ENCODE measurements at places on chromosomes 2 and 18.

- DNase-seq: no peak
Measured at GRCh38 chr18:75912829-75913228, 485.3 kb upstream of the SMIM21 start.

DNA sequence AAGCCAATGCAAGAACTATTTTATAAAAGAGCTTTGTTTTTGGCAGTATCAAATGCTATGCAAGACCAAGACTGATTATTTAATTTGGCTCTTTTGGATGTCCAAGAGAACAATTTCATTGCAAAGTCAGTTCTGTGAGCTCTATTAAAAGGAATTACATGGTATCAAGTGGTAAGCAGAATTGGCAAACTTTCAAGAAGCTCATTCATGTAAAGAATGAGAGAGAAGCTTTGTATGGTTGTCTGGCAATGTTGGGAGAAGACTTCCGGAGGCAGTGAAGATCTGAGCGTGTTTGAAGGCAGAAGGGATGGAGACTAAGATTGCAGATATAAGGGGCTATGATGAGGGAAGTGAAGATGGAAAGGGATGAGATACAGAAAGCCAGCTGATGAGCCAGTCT lies 49.6 kb downstream of the CPS1 start:
- no peak for DNase-seq

DNA sequence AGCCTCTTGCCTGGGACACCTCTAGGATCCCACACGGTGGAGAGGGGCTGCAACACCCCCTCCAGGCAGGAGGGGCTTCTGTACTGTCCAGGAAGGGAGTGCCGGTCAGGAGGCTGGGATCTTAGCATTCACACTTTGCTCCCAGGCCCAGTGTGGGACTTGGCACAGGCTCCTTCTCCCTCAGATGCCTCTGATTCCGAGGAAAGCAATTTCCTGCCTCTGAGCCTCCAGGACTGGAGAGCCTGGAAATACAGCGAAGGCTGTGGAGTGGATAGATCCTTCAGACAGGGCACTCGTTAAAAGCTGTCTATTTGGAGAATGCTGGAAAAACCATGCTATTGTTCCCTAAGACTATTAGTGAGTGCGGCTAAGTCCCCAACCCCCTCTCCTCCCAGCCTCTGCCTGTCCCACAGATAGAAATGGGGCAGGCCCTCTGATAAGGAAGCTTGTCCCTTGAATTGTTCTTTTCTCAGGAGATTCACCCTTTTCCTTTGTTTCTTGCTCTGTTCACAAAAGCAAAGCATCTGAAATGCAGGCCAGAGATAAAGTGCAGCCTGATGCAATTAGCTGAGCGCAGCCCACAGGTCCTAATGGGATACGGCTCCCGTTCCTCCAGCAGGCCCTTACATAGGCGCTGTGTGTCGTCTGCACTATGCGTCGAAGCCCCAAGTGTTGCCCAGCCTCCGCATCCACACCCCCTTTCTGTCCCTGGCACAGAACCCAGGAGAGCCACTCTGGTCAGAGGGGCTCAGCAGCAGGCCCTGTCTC lies 252.2 kb downstream of the KLHL29 start:
- no peak for DNase-seq

DNA sequence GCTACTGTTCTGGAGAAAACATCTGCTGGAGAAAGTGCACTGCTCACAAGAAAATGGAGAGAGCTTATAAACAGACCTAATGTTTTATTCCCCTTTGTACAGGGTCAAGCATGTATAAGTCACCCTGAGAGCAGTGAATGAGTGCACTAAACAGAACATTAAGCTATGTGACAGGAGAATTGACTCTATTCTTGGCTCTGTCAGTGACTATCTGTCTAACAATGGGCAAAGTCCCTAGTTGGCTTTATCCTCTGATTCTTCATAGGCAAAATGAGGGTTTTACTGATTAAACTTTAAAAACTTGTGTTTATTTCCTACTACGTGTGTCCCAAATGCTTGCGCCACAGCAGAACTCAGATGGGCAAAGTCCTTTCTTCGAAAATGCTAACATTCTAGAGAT lies 655.1 kb upstream of the SLC39A10 start:
- DNase-seq: no peak

- DNase-seq: no peak
Measured at GRCh38 chr2:9807555-9808305, 35.5 kb upstream of the TAF1B start.

- DNase-seq: no peak
Measured at GRCh38 chr18:8858888-8859511, 153.6 kb downstream of the MTCL1 start.

- DNase-seq: no peak
Measured at GRCh38 chr2:98334439-98335078, 11.7 kb upstream of the CNGA3 start.

- no peak for DNase-seq
Measured at GRCh38 chr2:191946471-191947182, 99.7 kb upstream of the CAVIN2 start.

DNA sequence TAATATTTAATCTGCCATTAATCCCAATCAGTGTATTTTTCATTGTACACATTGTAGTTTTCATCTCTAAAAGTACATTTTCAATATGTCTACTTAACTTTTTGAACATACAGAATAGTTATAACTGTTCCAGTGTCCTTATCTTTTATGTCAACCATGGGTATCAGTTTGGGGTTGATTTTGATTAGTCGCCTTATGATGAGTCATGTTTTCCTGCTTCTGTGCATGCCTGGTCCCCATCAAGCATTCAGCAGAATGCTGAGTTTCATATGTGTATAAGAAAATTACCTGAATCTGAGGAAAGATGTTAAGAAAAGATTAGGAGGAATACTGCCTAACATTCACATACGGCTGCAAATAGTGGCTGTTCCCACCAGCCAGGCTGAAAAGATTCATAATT lies 17.7 kb downstream of the SPDYA start:
- no peak for DNase-seq

DNA sequence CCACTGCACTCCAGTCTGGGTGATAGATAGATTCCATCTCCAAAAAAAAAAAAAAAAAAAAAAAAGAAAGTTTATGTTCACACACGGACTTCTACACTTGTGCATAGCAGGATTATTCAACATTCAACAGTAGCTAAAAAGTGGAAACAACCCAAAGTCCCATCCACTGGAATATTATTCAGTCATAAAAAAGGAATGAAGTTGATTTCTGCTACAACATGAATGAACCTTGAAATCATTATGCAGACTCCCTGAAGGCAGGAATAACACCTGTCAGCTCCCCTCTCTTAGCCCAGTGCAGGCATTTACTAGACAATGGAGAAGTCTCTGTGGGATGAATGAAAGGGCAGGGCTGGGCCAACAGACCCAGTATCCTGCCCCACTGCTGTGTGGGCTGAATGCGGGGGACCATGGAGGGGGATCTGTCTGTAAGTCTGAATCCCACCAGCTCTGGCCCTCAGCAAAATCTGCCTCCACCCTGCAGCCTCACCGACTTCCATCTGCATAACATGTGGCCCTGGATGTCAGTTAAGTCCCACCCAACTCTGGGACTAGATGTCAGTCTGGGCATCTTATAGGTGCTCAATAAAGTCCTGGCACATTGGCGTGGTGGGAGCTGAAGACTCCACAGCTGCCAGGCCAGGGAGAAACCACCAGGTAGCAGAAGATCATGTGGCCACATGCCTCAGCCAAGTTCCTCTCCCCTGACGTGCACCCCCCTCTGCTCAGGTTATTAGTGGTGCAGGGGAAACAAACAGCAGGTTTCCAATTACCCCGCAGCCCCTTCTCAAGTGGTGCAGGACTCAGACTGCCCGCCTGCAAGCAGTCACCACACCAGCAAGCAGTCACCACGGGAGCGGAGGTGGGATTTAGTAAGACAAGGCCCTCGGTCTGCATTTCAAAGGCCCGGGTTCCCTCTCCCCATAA lies 8.9 kb downstream of the ZFP36L2 start:
- DNase-seq: no peak

- no peak for DNase-seq
Measured at GRCh38 chr2:102061962-102062795, 70.4 kb downstream of the IL1R2 start.

DNA sequence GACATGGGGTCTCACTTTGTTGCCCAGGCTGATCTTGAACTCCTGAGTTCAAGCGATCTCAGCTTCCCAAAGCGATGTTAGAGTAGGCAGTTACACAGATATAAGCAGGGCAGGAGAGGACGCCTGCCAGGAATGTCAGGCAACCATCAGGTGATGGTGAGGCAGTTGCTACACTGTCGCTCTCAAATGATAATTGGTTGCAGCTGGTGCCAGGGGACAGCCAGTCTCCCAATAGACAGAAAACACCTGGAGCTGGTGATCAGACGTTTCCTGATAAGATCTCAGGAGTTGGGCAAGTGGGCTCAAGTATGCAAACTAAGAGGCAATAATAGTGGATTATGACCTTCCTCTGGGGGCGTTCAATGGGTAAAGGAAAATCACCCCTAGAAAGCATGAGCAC lies 163.1 kb upstream of the RGPD4 start:
- DNase-seq: no peak

- DNase-seq: no peak
Measured at GRCh38 chr2:32290000-32290339, 12.3 kb downstream of the YIPF4 start.

DNA sequence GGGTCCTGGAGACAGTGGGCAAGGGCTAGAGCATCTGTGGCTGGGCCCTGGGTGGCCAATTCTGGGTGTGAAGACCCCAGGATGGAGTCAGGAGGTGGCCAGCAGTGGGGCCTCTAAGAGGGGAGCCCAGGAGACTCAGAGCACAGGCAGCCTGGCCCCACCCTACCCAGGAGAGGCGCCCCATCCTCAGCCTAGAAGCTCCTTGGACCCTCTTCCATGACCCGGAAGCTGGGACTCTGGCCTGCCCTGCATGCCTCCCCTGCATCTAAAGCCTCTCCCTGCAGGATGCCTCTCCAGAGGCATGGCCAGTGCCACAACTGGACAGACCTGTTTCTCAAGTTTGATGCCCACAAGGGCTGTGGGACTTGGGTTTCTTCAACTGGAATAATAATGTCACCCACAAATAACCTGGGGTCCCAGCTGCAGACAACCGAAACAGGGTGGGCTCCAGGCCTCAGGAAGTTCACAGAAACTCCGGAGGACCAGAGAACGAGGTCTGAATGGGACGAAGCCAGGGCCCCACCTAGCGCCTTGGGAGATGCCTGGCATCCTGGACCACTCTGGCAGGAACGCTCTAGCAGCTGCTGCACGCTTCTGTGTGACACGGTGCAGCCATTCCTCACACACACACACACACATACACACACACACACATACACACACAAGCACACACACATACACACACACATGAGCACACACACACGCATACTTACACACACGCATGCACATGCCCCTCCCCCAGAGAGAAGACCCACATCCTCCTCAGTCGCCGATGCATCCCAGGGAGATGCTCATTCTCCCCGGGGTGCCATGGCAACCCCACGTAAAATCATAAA lies 16.4 kb downstream of the KCNIP3 start:
- no peak for DNase-seq

DNA sequence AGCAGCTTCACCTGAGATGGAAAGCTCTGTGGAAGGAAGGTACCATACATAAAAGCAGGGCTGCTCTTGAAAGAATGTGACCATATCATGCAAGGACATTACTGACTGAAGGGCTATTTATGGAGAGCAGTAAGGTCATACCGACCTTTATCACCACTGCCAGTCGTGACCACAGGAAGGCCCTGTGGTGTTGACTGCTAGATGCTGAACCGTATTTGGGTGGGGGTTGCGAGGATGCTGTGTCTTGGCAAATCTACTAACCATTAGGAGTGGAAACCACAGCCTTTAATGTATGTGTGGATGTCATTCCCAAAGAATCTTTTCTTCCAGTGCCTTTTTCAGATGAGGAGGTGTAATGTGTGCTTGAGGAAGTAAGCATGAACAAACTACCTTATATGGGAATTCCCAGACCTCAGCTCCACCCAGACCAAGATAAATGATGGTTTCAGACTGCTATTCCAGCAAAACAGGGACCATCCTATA lies 60.8 kb downstream of the LIMS1 start:
- no peak for DNase-seq

DNA sequence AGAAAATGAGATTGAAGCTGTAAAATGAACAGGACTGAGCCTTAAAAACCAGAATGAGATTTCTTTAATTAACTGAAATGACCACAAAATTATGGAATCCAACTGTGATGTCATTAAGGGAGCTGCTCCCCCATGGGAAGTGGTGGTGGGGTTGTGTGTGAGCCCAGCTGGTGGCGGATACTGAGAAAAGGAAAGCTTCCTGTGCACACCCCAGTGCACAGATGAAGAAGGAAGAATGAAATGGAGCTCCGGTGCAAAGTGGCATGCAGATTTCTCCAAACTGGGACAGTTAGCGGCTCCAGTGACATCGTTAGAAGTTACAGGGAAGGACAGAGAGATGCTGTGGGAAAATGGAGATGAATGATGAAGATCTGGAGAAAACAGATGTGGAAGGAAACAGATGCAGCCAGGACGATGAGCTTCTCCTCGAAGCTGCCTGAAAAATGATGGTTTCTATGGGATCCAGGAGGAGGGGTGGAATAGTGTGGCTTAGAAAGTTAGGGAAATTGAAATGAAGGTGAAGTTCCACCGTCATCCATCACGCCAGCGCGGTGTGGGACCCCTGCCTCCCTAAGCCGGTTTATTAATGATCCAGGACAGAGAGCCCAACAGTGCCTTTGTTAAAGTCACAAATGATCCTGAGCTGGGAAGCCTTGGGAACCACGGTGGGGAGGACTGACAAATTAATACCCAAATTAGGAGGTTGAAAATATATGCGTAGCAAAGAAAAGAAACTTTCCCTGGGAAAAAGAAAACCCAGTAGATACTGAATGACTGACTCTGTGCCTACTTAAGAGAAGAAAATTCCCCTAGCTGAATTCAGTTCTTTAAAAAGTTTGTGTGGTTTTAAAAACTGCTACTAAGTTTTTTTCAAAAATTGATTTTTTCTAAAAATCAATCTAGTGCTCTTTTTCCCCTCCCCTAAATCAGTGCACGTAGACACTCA lies 77.2 kb downstream of the TSN start:
- DNase-seq: no peak

DNA sequence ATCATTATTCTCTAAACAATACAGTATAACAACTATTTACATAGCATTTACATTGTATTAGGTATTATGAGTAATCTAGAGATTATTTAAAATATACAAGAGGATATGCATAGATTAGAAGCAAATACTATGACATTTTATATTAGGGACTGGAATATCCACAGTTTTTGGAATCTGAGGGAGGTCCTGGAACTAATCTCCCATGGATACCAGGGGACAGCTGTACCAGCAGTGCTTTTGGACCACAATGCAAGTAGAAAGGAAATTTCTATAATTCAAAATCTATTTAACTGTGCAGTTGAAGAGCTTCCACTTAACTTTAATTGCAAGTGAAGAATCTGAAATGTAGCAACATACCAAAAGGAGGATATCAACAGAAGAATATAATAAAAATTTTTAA lies 120.8 kb downstream of the LTBP1 start:
- DNase-seq: no peak

DNA sequence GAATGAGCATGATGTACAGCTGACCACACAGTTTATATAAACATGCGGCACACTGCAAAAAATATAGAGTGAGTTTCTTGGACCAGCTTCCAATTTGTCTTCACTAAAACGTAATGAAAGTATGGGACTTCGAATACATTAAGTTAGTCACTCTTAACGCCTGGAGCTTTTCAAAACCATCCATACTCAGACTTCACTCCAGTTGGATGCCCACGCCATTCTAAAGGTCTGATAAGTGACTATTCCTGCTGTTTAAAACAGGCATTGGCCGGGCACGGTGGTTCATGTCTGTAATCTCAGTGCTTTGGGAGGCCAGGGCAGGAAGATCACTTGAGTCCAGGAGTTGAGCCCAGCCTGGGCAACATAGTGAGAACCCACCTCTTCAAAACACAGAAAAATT lies 84.6 kb downstream of the MYL12B start:
- no peak for DNase-seq

GRCh38 chr18:79068341-79068936 lies 755 bp upstream of the ATP9B start:
- peak; percentile 59 for DNase-seq

GRCh38 chr2:180056367-180057118 lies 49.4 kb upstream of the CWC22 start:
- DNase-seq: no peak
